ENCODE measurements at places on chromosomes 7 and 10.

- DNase-seq, result no peak
Observed at GRCh38 chr10:74334221-74334620, 183.2 kb downstream of the ADK start.

- DNase-seq, result no peak
Observed at GRCh38 chr10:52172581-52172980, 141.5 kb upstream of the DKK1 start.

DNA sequence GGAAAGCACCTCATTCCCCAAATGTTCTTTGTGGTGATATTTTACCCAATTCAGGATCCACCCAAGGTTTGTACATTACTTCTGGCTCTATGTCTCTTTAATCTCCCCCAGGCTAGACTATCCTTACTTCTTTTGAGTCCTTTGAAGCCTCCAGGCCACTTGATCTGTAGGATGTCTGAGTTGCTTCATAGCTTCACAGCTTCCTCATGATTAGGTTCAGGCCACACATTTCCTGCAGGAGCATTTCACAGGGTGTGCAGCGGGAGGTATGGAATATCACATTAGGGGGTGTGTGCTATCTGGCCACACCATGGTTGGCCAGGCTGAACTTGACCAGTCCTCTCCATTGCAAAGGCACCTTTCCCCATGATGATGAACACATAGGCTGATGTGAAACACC lies 18.7 kb downstream of the TSPAN15 start:
- DNase-seq, result no peak

DNA sequence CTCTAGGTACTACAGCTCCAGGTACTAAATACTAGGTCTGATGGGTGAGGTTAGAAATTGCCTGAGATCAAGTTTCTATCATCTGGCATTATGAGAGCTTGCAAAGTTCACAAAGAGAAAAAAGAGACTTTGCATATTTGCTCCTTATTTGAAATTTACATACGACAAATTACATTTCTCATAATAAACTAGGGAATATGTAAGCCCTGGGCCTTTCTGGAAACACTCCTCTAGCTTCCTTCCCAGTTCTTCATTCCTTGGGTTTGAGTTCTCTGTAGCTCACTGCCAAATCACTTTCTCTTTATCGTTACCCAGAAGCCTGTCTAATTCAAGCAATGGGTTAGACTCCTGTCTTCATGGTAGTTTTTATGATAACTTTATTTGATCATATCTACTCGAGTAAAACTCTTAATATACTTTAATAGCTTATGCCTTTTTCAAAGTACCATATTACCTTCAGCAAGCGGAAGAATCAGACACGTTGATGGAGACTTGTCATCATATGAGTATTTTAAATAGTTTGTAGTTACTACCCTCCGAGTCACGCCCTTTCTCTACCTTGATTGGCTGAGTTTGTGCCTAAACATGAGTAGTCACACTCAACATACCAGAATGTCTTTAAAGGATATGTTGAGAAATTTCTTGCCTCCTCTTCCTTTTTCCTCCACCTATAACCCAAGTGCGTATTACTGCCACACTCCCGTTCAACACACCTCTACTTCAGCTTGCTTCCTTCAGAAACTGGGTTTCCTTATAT lies 150.5 kb downstream of the DKK1 start:
- no peak for DNase-seq

DNA sequence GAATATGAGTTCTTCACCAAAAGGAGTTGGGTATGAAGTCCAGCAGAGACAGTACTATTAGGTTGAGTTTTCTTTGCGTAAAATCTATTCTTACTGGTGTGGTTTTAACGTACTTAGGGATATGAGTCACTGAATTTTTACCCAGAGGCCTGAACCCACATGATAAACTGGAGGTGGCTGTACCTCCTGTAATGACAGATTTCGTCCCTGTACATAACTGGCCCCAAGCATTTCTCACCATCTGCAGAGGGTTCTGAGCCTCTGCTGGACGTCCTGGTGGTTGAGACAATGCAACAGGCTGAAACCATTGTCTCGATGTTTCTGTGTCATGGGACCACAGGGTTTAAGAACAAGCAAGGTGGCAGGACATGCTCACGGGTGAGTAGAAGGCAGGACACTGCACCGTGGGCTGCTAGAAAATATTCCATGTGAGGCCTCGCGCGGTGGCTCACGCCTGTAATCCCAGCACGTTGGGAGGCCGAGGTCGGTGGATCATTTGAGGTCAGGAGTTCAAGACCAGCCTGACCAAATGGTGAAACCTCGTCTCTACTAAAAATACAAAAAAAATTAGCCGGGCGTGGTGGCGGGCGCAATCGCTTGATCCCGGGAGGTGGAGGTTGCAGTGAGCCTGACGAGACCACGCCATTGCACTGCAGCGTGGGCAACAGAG lies 233.9 kb downstream of the DNAJB6 start:
- DNase-seq, result no peak

DNA sequence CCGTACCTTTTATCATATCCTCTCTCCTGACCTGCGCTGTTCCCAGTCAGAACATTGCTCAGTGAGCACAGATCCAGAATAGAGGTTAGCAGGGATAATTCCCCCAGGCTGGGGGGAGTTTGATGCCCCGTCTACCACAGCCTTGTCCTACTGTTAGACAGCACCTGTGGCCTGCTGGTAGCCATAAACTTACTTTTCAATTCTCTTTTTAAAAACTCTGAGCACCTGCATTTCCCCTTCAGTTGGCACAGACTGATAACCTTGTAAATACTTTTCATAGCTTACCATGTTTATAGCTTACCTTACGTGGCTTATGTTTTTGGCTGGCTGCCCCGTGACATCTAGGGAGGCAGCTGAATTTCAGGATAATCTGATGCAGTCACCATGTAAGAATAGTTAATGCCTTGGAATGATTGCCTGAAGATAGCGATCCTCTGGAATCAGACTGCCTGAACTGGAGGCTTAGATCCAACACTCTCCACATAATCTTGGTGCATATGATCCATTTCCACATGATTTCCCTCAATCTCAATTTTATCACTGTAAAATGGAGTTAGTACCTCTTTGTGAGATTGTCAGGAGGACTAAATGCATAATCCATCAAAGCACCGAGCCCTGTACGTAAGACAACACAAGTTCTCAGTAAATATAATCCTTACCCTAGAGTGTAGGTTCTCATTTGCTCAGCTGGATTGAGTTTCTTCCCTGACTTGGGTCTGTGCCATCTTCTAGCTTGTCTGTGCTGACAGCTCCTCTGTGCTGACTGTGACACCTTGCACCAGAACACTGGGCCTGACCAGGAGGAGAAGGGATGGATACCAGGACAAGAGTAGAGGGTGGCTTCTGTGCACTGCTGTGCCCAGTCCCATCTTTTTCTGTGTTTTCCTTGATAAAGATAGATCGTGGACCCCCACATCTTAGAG lies 111.7 kb upstream of the GJD4 start:
- DNase-seq, result no peak

GRCh38 chr10:70809726-70810125 lies 6.0 kb upstream of the SGPL1 start:
- DNase-seq, result no peak

DNA sequence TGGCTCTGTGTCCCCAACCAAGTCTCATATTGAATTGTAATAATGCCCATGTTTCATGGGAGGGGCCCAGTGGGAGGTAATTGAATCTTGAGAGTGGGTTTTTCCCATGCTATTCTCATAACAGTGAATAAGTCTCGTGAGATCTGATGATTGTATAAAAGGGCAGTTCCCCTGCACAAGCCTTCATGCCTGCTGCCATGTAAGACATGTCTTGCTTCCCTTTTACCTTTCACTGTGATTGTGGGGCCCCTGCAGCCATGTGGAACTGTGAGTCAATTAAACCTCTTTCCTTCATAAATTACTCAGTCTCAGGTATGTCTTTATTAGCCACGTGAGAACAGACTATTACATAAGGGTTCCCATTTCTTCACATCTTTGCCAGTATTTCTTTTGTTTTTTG lies 97.1 kb upstream of the CPXM2 start:
- DNase-seq, result no peak

GRCh38 chr10:71921324-71922027 lies 42.7 kb upstream of the CHST3 start:
- no peak for DNase-seq

DNA sequence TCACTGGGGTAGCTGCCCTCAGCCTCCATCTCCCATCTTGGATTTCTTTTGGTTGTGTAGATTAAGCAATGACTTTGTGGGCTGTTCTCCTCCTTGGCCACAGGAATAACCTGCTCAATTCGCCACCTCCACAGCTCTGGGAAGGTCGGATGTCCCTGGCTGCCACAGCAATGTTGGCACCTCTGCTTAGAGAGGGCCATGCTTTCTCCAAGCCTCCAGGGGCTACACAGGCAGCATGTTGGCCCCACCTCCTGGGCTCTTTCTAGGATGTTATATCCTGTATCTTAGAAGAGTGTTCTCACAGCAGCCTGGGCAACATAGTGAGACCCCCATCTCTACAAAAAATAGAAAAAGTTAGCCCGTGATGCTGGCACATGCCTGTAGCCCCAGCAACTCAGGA lies 35.4 kb upstream of the FXYD4 start:
- DNase-seq, result no peak

DNA sequence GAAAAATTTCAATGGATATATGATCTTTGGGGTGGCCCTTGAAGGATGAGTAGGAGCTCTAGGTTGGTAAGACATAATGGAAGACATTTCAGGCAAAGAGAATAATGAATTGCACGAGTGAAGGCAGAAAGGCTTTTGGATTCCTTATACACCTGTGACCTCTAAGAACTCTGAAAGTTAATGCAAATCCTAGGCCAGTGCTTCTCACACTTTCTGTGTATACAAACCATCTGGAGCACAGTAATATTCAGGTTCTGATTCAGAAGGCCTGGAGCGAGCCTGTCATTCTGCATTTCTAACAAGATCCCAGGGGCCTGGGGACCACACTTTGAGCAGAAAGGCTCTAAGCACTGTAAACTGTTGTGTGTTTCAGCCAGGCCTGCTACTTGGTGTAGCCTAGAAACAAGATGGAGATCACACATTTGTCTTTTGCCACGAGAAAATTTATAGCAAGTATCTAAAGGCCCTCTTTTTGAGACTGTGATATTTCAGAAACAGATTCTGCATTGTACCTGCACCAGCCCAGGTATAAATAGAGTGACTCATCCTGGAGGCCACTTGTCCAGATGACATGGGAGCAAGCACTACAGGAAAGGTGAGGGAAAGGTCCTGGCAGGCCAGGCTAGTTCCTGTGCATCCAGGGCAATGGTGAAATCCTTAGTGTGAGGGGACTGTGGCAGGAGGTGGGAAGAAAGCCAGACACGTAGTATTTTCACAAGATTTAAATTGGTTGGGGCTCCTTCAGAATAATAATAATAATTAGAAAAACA lies 24.4 kb downstream of the MRPS33 start:
- no peak for DNase-seq

DNA sequence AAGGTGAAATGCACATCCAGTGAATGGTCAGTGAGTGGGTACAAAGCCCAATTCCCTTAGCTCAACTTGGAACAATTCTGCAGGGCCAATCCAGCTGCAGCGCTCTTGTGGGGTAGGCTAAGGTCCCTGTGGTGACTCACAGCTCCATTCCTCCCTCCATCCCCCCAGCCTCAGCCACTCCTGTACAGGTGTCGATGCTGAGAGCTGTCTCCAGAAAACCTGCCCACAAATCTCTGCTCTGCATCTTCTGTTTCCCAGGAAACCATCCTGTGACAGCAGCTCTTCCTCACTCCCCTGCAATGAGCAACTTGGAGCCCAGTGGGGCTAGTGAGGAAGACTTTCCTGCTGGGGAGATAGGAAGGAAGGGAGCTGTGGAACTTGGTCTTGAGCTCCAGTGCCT lies 244.7 kb upstream of the GPR26 start:
- DNase-seq, result no peak

- DNase-seq, result no peak
Observed at GRCh38 chr7:90236721-90237289, 8.2 kb upstream of the CFAP69 start.

GRCh38 chr7:155217634-155218033 lies 80.0 kb upstream of the INSIG1 start:
- no peak for DNase-seq

GRCh38 chr7:156560075-156560474 lies 80.5 kb upstream of the RNF32 start:
- DNase-seq, result no peak

DNA sequence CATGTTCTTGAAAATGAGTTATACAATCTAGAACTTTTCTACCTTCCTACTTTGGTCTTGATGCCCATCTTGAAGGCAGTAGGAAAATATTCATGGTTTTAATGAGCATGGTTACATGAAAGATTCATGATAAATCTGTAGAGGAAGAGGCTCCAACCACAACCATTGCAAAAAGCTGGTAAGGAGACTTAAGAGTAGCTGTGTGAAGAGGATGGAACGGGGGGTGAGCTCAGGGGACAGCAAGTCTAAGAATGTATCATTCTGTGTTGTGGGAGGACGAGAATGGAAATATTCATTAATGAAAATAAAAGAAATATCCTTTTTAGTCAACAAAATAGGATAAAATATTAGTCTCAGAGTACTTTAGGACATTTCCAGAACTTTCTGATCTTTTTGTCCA lies 81.1 kb downstream of the BMPER start:
- no peak for DNase-seq

GRCh38 chr10:103481974-103482531 lies 3.0 kb upstream of the CALHM3 start:
- DNase-seq, result peak; percentile 60

- no peak for DNase-seq
Observed at GRCh38 chr7:33399528-33400213, 270.3 kb downstream of the BBS9 start.

GRCh38 chr10:2985729-2986232 lies 81.6 kb upstream of the PFKP start:
- no peak for DNase-seq

DNA sequence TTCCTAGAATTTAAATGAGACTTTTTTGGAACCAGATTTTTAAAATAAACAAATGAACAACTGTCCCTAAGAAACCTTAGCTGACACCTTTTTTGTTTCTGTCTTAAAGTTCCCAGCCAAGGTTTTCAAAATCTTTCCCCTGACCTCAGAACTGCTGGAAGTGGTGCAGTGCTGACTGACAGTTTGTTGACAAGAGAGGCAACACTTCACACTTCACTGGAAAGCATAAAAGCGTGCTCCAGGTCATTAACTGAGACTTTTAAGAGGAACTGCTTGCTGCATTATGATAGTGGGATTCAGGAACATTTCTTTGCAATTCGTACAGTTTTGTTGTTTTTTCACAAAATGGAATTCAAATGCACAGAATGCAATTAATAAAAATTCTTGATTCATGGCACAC lies 36.2 kb downstream of the SYPL1 start:
- no peak for DNase-seq

DNA sequence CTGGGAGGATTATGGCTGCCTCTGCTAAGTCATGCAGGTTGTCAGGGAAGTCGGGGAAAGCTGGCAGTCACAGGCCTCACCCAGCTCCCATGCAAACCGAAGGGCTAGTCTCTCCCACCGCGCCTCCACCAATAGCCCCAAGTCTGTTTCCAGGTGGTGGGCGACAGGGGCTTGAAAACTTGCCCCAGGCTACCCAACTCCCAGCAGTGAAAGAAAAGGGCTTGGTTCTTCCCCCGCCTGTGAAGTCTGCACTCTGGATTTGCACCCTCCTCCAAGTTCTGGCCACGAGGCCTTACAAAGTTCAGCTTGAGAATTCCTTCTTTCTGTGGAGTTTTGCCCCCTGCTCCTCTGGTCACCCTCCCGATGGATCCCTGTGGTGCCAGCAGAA lies 99.9 kb upstream of the CHST15 start:
- DNase-seq, result no peak
